ENCODE measurements at places on chromosomes 6 and 20.

DNA sequence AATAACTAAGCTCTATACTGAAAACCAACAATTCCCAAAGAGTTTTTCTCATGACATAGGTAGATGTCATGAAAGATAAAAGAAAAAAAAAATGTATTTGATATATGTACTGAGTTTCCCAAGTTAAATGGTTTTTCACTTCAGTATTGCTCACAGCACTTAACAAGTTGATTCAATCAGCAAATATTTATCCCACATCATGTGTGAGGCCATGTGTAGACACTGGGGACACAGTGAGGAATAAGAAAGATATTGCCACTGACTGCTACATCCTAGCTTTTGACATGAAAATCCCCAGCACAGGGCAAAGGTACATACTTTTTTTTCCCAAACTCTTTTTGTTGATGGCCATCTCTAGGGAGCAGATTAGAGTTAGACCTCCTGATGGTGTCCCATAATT, 25.3 kb downstream of the SPTLC3 start:
- DNase-seq: no peak

DNA sequence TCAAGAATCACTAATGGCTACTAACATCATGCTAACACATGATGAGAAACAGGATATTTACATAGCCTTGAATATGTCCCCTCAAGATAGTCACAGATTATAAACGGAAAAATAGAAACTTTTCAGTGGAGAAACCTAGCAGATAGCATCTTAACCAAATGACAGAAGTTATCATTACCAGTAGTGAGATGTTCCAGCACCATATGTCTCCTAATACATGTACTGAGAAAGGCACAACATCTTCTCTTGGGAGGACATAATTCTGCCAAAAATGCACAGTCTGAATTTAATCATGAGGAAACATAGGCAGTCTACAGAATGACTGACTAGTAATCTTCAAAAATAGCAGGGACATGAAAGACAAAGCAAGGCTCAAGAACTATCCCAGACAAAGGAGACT, 19.9 kb upstream of the PRIM2 start:
- no peak for DNase-seq

DNA sequence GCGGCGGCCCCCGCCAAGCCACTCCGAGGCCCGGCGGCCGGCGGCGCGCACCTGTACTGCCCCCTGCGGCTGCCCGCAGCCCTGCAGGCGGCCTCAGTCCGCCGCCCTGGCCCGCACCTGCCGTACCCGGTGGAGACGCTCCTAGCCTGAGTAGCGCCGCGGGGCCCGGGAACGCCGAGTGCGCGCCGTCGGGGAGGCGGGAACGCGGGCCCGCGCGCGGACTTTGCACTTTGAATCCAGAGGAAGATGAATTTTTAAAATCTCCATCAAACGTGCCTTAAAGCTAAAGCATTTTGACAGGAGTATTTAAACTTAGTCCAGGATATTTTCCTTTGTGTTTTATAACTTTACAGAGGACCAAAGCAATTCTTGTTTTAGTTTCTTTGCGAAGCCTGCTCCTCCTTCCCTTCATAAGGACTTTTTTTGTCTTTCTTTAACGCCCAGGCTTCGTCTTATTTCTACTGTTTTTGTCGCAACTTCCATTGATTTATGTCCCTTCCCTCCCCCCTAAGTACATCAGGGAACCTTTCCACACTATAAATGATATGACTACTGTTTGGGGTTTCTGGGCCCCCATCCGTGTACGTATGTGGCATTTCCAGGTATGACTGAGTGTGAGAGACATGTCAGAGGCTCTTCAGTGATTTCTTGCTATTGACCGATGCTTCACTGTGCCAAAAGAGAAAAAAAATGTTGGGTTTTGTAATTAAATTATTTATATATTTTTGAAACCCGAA, 2.0 kb downstream of the FOXQ1 start:
- no peak for DNase-seq

GRCh38 chr6:52389626-52390360, 27.8 kb downstream of the PAQR8 start:
- no peak for DNase-seq

GRCh38 chr6:83273596-83273995, 80.4 kb downstream of the RWDD2A start:
- no peak for DNase-seq

GRCh38 chr6:141347086-141347485, 785.6 kb upstream of the GJE1 start:
- no peak for DNase-seq

GRCh38 chr6:51025082-51025777, 206.6 kb downstream of the TFAP2B start:
- no peak for DNase-seq

DNA sequence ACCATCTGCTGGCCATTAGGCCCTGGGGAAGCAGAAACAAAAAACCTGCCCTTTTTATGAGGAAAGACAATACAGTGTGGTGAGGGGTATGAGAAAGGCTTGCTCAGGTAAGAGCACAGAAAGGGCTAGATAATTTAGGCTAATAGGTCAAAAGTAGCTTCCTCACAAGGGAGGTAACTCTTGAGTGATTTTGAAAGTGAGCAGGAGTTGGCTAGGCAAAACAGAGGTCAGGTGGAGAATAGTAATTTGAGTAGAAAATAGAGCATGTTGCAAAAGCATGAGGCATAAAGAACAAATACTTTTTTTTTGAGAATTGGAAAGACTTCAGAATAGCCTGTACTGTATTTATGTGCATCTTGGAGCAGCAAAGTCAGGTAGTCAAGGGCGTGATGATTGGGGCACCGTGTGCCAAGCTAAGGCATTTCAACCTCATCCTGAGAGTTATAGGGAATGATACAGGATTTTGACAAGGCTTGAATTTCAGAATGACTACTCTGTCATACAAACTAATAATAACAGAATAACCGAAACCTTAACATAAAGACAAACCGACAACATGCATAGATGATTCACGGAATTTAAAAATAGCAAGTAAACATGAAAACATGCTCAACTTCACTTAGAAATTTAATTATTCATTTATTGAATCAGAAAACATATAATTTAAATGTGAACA, 123.0 kb upstream of the ENPP5 start:
- DNase-seq: no peak

DNA sequence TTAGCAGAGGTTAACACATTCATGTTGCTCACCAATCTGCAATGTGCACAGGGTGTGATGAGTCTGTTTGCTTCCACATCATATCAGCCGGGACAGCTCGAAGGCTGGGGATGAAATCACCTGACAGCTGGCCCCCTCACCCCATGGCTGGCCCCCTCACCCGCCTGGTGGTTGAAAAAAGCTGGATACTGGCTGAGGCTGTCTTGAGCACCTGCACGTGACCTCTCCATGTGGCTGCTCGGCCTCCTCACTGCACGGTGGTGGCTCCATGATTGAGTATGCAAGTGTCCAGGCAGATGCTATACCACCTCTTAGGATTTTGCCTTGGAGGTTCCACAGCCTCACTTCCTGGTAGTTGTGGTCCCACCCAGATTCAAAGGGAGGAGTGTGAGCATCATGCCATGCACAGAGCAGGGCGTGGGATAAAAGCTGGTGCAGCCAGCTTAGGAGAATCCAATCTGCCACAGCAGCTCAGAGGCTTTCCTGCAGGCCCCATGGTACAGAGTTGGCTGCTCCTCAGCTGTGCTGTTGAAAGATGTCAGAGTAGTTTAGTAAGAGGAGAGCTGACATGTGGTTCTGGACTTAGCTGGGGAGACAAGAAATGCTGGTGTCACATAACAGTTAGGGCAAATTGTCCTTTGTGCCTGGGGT, 29.6 kb upstream of the SYNDIG1 start:
- DNase-seq: no peak

DNA sequence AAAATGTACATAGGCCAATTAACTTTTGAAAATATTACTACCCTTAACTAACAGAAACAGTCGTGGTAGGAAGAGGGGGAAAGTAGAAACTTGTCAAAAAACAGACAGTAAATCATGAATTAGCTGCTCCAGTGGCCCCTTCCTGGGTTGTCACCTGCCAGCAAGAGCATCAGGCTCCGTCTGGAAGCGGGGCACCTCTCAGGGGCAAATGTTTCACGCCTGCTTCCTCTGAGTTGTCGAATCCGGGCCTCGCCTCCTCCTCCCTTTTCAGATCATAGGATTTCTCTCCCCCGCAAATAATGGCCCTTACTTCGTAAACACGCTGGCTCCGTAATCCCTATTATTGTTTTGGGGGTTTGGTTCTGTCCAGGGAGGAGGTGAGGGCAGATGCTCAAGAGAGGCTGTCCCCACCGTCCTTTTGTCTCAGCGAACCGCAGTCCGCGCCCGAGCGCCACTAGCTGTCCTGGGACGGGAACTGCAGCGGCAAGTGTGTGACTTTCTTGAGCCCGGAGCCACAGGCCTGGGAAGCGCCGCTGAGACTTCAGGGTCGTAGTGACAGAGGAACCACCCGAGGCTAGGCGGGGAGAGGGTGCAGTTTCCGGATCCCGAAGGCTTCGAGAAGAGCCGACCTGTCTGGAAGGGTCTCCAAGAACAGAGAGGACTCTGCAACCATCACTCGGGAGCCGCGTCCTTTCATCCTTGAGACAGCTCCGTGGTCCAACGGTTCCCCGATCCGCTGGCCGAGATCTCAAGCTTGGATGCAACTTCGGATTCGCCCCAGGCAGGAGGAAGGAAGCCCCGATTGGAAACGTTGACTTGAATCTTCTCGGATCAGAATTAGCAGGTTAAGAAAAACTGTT, 214.5 kb upstream of the ZNF184 start:
- DNase-seq: peak; percentile 77
